ENCODE measurements at places on chromosomes 12 and 14.

DNA sequence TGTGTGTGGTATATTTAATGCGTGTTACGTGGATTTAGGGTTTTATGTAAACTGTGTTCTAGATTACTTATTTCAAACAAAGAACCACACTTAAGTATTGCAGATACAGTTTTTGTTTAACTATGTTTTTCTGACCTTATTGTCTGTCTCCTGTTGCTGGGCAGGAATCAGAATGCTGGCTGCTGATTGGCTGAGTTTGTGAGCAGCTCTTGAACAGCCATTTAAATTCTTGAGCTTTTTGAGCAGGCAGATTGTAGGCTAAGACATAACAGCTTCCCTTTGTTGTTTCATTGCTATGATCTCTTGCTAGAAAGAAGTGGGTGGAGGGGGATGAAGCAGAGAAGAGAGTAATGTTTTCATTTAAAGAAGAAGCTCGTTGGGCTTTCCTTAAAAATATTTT, 52.2 kb downstream of the ATF7IP start:
- no peak for DNase-seq

- no peak for DNase-seq
Observed at GRCh38 chr12:93714382-93714781, 37.2 kb downstream of the CRADD start.

DNA sequence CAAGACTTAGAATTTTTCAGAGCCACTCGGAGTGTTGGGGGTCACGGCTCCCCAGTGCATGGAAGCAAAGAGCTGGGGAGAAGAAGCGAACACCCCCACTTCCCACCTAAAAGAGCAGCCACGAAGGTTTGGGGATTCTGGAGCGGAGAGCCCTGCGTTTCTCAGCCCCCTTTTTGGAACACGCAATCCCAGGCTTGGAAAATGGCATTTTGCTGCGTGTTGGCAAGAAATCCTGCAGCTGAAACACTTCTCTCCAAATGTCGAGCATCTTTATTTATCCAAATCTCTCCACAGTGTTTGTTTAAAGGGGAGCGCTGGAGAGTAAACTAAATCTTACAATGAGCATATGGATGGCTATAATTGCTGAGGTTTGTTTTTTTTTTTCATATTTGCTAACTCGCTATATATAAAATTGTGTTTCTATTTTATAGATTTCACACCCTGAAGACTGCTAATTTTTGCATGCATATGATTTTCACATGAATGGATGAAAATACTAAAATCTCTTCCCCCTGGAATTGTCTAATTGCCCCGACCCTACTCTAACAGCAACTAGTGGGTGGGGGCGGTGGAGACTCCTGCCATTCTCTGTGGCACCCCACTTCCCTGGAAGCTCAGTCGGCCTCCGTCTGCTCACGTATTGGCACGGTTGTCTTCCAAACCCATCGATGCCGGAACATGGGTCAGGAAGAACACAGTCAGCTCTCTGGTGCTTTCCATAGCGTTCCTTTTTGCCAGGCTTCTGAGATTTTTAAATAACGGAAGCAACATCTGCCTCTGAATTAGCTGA, 120.5 kb downstream of the GCH1 start:
- DNase-seq: no peak

DNA sequence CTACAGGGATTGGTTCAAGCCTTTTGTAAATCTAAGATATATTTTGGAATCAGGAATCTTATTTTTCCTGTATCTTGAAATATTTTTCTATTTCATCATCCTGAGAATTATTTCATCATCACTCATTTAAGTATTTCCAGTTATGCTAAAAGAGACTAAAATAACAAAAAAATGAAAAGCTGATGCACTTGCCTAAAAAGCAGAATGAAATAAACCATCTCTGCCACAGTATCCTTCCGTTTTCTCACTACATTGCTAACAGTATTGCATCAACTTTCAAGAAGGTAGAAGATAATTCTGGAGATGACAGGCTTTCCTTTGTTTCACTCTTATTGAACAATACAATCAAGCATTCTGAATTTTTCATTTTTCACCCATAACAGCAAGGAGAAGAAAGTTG, 31.1 kb upstream of the EIF5 start:
- no peak for DNase-seq

DNA sequence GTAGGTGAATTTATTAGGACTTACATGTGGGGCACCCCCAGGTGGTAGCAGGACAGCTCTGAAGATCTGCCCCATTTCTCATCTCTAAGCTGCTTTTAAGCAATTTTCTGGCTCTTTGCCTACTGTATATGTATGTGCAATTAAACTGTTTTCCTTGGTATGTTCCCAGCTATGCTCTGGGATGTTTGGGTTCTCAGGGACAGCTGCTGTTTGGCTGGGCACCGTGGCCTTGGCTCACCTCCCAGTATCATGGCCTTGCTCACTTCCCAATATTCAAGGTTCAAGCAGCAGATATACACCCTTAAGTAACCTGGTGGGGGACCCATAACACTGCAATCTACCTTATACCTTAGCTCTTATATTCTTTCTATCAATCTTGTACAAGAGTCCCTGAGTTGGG, 53.7 kb upstream of the KITLG start:
- DNase-seq: no peak

DNA sequence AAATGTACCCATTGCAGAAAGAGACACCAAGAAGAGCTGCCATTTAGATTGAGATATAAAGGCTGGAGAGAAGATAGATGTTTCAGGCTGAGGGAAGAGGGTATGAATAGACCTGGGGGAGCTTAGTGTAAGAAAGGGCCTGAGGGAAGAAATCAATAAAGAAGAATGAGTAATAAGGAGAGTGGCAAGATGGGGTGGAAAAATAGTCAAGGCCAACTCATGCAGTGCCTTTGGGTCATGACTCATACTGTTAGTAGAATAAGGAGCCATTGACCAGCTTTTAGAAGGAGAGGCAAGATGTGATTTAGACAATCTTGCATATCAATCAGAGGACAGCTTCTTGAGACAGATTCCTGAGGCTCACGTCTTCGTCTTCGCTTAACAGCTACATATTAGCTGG, 287.5 kb downstream of the DUSP6 start:
- no peak for DNase-seq

- no peak for DNase-seq
Observed at GRCh38 chr14:44279357-44279756, 227.7 kb downstream of the FSCB start.

- DNase-seq: no peak
Observed at GRCh38 chr12:51371295-51371953, 19.8 kb downstream of the GALNT6 start.

GRCh38 chr14:100345711-100346110, 22.6 kb downstream of the SLC25A47 start:
- DNase-seq: no peak

DNA sequence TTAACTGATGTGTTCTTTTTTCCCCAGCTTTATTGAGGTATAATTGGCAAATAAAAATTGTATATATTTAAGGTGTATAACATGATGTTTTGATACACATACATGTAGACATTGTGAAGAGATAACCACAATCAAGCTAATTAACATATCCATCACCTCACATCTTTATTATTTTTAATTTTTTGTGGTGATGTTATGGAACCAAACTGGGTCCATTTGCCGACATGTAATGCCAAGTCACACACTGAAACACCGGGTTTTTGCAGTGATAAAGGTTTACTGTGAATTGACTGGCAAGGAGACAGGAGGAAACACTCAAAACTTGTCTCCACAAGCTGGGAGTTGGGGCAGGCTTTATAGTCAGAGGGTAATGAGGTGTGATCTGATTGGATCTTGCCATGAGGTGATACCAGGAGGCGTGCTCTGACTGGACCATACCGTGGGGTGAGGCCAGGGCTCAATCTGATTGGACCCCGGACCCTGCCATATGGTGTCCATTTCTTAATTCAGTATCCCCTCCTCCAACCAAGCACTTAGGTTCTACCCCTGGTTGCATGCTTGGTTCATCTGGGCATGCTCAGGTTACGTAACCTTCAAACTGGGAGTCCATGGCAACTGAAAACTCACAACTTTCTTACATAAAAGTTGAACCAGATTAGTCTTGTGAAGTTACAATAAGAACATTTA, 11.8 kb upstream of the WSCD2 start:
- DNase-seq: no peak

All from NCI-H1930 (cell line).